Substantia nigra (tissue), 51 donors: ENCODE measurements at places on chromosomes 12 and 14.

- peak; percentile 46 for DNase-seq
Measured at GRCh38 chr14:35336494-35337268, 44.5 kb downstream of the PSMA6 start.

DNA sequence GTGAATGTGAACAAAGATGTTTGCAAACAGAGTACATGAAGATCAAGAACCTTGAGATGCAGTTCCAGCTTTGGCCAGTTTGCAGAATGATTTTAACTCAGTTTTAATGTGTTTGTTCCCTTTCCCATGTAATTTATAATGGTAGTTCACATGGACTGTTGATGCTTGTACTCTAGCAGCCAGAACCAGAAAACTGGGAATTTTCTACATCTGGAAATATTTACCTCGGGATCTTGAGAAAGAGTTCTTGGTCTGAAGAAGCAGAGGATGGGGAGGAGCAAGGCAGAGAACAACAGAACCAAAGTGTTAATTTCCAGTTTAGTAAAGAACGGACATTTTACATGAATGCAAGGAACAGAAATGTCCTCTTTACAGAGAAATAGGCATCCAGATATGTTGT is 37.0 kb upstream of the PMCH start:
- DNase-seq = no peak

DNA sequence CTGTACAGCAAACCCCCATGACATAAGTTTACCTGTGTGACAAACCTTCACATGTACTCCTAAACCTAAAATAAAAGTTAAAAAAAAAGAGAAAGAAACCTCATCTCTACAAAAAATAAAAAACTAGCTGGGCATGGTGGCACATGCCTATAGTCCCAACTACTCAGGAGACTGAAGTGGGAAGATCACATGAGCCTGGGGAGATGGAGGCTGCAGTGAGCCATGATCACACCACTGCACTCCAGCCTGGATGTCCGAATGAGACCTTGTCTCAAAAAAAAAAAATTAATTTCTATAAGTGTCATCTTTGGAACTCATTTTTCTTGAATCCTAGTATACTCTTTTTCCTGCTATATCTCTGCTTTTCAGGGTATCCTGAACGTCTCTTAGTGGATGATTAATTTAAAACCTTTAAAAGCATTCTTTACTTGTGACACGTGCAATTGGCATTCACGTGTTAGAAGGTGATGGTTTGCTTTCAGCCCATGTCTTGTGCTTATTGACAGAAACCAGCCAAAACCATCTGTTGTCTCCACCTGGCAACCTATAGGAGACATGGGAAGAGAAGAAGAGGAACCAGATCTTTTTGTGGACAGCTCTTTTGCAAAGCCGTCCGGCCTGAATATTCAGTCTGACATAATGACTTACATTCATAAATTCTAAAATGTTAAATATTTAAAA is 30.6 kb upstream of the PPFIBP1 start:
- DNase-seq = no peak

DNA sequence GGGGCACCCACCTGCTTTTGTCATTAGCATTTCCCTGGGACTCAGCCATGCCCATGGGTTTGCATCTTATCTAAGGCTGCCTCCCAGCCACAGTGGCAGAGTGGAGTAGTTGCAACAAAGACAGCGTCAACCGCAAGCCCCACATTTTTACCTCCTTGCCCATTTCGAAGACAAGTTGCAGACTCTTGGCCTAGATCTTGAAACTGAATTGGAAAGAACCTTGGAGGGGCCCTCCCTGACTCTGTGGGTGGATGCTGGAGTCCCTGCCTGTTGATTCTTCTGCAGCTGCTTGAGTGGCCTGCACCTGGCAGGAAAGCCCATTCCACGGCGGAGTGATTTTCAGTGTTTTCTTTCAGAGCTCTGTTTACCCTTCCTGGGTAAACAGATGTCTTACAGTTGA is 309.0 kb downstream of the VRK1 start:
- DNase-seq = no peak

- DNase-seq = no peak
Measured at GRCh38 chr14:101873991-101874390, 90.4 kb upstream of the DYNC1H1 start.

DNA sequence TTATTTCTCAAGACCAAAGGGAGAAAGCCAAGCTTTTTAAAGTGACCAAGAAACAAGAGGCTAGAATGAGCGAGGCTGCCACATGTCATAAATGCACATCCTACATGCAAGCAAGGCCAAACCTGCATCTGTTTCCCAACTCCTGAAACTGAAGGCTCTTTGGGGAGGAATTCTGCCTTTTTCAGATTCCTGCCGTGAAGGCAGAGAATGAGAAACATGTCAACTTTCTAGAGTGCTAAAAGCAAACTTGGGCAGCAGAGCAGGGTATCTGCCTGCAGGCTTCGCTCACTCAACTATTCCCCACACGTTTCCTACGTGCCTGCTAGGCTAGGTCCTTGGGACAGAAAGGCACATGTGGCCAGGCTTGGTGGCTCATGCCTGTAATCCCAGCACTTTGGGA is 15.2 kb downstream of the DPF3 start:
- no peak for DNase-seq

DNA sequence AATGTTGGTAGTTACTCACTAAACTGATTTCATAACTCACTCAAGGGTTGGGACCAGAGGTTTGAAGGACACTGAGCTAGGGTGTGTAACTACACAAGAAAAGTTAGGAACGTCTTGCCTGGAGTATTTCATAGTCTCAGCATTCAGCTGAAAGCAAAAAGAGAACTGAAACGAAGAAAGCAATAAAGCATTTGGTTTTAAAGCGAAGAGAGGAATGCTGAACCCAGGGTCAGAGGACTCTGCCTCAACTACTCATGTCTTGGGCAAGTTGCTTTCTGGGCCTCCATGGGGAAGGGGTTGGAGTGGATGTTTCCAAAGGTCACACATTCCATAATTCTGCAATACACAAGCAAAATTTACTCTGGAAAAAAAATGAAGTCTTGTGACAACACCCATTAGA is 1.4 kb downstream of the GNS start:
- no peak for DNase-seq

DNA sequence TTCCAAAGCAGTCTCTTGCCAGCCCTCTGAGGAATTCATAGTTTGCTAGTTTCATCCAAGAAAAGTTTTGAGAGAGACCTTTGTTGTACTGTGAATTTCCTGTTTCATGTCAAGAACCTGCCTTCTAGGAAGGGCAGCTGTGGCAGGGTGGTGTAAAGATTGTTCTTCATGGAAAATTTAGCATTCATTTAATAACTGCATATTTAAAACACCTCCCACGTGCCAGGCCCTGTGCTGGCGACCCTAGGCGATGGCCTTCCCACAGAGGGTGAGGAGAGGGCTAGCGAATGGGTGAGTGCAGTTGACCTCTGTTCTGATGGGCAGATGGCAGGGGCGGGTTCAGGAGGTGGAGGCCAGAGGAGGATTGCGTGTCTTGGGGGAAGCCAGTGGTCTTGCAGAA is 43.2 kb downstream of the MLXIP start:
- no peak for DNase-seq

GRCh38 chr12:48459259-48459658 is 13.1 kb upstream of the ANP32D start:
- no peak for DNase-seq

GRCh38 chr12:122021193-122021821 is 377 bp upstream of the BCL7A start:
- no peak for DNase-seq

DNA sequence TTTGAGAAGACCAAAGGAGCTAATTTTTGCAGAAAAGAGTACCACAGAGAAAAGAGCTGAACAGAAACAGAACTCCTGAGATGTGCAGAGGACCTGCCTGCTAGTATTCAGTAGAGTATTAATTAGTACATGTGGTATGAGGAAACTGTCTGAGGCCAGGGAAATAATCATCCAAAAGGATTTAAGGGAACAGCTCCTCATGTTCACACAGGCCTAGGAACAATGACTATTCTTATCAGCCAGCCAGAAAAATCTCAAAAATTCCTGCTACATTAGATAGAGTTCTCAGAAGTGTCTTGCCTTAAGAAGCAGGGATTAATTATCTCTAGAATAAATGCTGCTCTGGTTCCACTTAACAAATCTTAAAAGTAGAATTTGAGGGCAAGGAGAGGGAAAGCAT is 36.4 kb downstream of the PKP2 start:
- no peak for DNase-seq
